ENCODE measurements at places on chromosomes 3 and 15.
A peak's percentile ranks its signal among the peaks of the same experiment; 100 is the strongest.

DNA sequence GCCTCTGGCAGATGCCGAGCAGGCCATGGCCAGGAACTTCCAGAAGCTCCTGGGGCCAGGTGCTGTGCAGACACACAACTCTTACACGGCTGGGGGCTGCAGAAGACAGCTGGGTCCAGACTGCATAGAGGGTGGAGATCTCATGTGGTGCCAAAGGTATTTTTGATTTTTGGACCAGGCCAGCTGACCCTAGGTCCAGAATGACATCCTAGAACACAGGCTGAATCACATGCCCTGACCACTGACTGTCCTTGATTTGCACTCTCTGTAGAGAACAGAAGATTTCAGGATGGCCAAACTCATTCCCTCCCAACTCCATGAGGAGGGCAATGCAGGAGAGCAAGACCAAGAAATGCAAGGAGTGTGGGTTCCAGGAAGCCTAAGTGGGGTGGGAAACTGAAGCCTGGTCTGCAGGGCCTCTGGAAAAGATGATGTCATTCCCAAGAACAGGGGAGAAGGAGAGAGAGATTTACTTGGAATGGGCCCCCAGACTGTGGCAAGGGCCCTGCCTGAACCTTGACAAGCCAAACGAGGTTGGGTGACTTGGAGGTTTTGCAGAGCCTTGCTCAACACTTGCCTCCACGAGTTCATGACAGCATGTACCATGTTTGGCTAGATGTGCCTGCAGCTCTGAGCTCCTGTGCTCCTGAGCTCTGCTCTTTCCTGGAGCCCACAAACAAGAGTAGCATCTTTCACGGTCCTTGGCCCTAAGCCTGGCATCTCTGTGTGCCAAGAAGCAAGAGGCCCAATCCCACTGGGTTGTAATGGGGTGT is 38.5 kb upstream of the CTSH start:
- no peak for DNase-seq

GRCh38 chr15:97929456-97930229 is 30.9 kb upstream of the ARRDC4 start:
- no peak for DNase-seq

DNA sequence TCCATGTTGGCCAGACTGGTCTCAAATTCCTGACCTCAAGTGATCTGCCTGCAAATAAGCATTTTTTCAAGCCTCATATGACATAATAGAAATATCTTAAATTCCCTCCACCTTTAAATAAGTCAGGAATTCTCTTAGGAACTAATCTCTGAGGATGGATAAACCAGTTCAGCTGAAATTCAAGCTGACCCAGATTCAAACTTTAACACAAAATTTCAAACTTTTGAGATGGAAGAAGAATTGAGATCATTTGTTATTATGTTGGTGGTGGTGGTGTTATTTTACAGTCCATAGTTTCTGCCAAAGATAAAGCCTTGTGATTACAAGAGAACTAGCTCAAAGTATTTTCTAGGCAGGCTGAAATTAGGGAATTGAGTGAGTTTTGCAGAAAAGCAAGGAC is 85.5 kb downstream of the SSR3 start:
- no peak for DNase-seq

GRCh38 chr3:13598201-13598600 is 49.3 kb downstream of the FBLN2 start:
- no peak for DNase-seq

DNA sequence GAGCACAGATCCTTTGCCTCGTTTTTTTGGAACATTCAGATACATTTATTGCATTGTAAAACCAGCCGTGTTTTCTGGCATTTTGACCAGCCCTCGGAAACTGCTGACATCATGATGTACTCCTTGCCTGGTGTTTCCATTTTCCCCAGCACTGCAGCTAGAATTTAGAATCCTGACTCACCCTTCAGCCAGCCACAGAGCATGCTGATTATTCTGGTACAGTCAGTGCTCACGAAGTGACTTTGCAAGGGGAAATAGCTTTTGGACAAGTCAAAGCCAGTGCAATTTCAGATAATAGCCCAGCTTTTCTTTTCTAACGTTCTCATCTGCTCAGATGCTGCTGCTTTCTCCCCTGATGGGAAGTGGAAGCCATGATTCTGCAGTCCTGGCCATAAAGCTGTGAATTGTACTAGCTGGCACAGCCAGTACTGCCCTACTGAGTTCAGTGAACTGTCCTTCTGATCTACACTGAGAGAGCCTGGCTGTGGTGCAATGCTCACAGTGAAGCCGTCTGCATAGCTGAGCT is 12.1 kb upstream of the CNBP start:
- peak; percentile 90 for DNase-seq

DNA sequence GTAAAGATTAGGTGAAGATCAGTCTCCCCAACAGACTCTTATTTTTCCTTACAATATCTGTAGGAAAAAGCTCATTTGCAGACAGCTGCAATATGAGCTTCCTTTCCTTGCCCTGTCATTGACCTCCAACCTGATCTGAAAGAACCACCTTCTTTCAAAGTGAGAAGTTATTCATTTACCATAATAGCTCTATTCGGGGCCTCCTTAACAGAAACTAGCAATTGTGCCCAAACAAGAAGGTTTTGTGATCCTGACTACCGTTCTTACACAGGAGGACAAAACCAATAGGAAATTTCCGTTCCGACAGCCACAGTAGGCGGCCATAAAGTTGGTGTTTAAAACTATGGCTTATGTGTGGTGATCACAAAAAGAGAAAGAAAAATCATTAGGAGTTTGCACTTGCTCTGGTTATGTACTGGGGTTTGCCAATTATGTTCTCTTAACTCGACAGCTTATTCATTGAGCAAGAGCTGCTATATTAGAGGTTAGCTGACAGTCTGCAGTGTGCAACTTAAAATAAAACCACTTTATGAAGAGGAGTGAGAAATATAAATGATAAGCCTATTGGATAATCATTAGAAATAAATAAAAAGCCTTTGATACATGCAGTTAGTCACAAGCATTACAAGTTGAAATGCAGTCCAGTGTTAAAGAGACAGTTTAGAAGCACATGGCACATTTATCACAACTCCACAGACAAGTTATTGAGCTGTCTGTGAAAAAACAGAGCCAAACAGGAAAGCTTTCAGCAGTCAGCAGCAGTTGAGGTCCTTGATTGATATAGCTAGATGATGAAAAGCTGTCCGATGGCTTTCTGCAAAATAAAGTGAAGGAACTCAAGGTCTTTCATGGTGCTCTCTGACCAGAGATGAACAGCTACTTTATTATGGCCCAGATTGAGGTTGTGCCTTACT is 199.8 kb downstream of the WDR72 start:
- no peak for DNase-seq

DNA sequence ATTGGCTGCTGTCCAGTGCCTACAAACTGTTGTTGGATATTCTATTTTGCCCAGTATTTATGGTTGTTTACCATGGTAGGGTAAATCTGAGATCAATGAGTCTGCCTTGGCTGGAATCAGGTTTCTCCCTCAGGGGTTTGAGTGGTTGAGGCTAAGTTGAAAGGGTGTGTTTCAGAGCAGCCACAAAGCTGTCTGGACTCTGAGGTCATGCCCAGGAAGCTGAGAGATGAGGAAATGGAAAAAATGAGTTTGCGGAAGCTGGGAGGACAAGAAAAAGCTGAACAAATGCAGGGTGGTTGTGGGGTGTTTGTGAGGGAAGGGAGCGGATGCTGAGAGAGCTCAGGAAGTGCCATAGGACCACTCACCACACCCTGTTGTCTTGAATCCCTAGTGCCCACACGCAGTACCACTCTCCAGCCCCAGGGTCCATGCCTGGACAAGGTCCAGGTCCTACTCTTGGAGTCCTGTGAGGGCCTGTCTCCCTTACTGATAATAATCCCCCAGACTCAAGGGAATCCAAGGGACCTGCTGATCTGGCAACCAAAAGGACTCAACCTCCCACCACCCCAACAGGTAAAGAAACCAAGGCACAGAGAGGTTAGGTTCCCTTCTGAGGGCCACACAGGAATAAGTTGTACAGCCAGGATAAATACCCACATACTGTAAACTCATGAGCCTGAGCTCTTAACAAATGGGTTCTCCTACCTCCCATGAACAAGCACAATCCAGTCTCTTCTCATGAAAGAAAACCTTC is 81.6 kb downstream of the PPCDC start:
- peak; percentile 90 for DNase-seq

GRCh38 chr3:136994772-136995516 is 37.2 kb downstream of the IL20RB start:
- DNase-seq: peak; percentile 81

DNA sequence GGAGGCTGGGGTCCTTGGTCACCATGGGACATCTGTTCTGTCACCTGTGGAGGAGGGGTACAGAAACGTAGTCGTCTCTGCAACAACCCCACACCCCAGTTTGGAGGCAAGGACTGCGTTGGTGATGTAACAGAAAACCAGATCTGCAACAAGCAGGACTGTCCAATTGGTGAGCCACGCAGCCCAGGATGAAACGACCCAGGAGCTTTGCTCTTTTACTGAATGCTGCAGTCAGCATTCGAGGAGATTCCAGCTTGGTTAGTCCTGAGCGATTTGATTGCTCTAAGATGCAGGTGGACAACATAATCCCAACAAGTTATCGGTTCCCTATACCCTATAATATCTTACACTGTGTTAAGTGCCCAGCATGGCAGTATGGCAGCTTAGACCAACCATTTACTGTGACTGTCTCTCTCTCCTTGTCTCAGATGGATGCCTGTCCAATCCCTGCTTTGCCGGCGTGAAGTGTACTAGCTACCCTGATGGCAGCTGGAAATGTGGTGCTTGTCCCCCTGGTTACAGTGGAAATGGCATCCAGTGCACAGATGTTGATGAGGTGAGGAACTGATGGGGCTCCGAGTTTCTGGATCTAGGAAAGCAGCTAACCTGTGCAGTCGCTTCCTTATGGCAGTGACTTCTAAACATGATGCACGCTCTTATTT is 7.8 kb downstream of the THBS1 start:
- DNase-seq: peak; percentile 6

DNA sequence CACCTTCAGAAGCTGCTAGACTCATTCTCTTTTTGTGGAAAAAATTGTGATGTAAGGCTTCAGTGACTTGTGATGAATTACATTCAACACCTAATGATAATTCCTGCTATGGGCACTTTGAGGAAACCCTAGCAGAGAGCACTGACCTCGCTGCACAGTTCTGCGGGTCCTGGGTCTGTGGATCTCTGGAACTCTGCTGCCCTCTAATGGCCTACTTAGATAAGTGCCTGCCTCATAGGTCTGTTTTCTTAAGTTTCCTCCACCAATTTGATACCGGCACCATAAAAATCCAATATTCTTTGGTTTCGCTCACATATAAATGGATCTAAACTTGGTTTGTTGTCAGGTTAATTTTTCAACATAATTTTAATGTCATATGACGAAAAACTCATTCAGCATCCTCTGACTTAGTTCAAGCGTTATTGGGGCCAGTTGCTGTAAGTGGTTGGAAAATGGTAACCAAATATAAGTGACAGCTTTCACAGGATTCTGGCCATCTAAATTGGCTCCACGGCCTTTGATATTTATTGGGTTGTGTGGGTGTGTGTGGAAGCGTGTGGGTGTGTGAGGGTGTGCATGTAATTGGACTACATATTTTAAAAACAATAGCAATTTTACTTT is 10.4 kb downstream of the SLITRK3 start:
- DNase-seq: no peak

DNA sequence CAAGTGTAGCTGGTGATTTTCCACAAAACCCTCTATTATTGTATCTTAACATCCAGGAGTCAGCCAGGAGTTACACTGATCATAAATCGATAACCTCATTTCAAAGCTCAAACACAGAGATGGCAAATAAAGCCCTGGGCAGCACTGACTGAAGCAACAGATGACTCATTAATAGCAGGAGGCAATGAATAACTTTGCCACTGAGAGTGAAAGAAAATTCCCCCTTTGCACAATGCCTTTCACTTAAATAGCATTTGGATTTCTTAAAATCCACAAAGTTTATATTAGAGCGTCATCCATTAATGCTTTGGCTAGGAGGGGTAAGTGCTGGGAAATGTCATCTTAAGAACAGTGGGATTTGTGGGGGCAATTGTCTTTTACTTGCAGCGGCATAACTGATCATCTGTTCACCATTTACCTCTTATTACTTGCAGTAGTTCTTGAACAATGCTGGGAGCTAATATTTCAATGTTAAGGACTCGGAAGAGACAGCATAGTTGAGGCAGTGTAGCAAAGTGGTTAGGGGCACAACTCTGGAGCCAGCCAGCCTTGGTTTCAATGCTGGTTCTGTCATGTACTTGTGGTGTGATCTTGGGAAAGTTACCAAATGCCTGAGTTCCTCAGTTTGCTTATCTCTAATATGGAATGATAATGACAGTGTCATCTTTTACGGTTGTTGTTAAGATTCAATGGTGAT is 630.4 kb upstream of the TBL1XR1 start:
- peak; percentile 55 for DNase-seq

- no peak for DNase-seq
Measured at GRCh38 chr3:98884675-98885371, 16.7 kb downstream of the DCBLD2 start.

GRCh38 chr3:56296361-56296760 is 171.9 kb downstream of the ERC2 start:
- no peak for DNase-seq

GRCh38 chr3:171095063-171095462 is 68.5 kb upstream of the SLC2A2 start:
- DNase-seq: no peak

DNA sequence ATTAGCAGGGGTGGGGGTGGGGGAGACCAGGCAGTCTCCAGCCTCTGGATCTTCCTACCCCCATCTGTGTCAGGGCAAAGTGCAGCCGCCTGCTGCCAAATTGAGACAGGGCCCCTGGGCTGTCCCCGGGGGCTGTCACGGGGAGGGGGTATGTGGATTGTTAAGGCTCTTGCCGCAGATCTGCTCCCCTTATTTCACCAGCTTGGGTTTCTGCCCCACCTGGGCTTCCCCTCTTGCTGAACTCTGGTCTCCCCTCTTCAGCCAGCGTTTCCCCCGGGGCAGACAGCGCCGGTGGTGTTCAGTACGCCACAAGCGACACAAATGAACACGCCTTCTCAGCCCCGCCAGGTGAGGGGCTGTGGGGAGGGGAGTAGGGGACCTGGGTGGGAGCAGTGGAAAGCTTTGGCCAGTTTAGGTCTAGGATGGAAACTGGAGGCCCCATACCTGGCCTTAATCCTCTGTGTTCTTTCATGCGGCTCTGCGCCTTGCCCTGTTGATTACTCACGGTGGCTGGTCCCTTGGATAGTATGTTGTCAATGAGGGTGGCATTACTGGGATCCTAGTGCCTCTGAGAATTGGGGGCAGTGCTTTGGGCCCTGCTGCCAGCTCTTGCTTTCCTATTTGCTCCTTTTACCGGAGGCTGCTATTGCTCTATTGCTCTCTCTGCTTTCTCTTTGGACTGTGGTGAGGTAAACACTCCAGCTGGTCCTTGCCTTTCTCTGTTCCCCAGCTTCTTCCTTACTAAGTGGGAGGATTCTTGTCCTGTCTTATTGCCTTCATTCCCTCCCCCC is 1.7 kb downstream of the EIF4G1 start:
- DNase-seq: no peak

- peak; percentile 93 for DNase-seq
Measured at GRCh38 chr15:41490355-41490754, 3.3 kb upstream of the ITPKA start.
